ENCODE measurements at places on chromosomes 2 and 18.

GRCh38 chr18:45870419-45870818 is 44.9 kb downstream of the SIGLEC15 start:
- DNase-seq, result no peak

- DNase-seq, result no peak
These were observed 255.9 kb downstream of the TXNL1 start for GRCh38 chr18:56382541-56382940.

DNA sequence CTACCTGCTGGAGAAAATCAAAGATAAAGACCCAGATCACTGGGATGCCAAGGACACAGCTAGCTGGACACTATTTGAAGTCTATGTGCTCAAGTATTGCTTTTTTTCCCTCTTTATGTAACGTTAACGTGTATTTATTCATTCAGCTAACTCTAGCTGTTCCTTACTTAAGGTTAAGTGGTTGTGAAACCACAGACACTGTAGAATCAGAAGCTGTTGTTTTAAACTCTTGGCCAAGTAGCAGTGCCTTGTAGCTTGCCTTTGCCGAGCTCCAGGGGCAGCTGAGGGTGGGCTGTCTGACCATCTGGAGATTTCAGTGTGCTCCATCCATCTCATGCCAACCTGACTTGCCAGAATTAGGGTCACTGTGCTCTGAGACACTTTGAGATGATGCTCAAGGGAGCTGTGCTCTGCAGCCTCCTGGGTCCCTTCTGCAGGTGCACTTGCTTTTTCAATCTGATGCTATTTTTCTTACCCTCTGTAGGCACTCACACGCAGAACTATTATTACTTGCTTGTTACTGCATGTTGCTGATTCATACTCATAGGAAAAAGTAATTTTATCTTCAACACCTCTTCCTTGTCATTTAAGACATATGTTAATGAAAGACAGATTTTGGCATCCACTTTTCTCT is 116.2 kb downstream of the METTL8 start:
- no peak for DNase-seq

DNA sequence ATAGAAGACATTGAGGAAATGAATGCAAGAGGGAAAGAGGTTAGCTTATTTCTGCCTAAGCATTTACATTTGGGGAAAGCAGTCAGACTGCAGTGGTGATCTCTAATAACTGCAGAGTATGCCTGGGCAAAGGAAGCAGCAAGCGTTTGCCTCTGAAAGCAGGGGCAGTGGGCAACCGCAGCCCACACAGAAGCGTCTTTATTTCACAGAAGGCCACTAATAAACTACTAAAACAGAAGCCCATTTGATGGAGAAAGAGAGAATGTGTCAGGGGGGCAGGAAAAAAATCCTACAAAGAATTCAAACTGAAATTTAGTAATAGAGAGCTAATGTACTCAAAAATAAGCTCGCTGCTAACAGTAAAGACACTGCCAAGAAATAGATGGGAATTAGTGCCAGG is 53.1 kb downstream of the LRRTM4 start:
- no peak for DNase-seq

DNA sequence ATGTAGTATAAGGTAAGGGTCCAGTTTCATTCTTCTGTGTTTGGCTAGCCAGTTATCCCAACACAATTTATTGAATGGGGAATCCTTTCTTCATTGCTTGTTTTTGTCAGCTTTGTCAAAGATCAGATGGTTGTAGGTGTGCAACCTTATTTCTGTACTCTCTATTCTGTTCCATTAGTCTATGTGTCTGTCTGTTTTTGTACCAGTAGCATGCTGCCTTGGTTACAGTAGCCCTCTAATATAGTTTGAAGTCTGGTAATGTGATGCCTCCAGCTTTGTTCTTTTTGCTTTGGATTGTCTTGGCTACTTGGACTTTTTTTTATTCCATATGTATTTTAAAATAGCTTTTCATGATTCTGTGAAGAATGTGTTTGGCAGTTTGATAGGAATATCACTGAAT is 222.1 kb downstream of the XIRP2 start:
- DNase-seq, result no peak

All from stimulated activated CD4-positive, alpha-beta T cell treated with anti-CD3 and anti-CD28 coated beads, Interleukin-1b, Interleukin-23, amount 100 ng/mL, for 1 hour (primary cell).